ENCODE measurements at places on chromosomes 6 and 20.

- H3K4me1 ChIP-seq, result no peaks in the 10 kb centered on the region
- no peaks in the 10 kb centered on the region for H3K36me3 ChIP-seq
- H3K27me3 ChIP-seq, result no peaks in the 10 kb centered on the region
- no peak overlapping the region for H3K4me3 ChIP-seq
- no peak for DNase-seq
These were observed 35.3 kb upstream of the APCDD1L start for GRCh38 chr20:58550275-58551059.

- no peak overlapping the region for H3K4me3 ChIP-seq
- H3K4me1 ChIP-seq, result no peaks in the 10 kb centered on the region
- H3K36me3 ChIP-seq, result no peaks in the 10 kb centered on the region
- no peak overlapping the region for H3K27ac ChIP-seq
- no peaks in the 10 kb centered on the region for H3K27me3 ChIP-seq
These were observed 246.8 kb upstream of the EXOC2 start for GRCh38 chr6:939526-940252.

DNA sequence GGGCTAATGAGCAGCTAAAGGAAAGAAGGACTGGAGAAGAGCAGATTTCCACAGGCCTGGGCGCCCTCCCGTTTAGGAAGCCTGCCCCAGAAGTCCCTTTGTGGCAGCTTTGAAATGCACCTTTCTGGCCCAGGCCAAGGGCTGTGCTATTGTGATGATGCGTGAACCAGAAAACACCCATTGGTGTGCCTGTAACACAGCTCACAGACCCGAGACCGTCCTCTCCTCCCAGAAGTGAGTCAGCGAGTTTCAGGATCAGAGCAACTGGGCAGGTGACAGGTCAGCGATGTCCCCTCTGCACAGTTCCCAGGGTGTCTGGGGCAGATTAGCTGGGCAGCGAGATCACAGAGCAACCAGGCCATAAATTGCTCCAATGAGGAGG is 71.9 kb upstream of the SULF2 start:
- peaks cover 13% of the 10 kb centered on the region for H3K4me1 ChIP-seq
- H3K36me3 ChIP-seq, result no peaks in the 10 kb centered on the region
- H3K27me3 ChIP-seq, result peaks cover 10% of the 10 kb centered on the region
- peak overlapping the region; percentile 20 for H3K27ac ChIP-seq
- no peak overlapping the region for H3K4me3 ChIP-seq

DNA sequence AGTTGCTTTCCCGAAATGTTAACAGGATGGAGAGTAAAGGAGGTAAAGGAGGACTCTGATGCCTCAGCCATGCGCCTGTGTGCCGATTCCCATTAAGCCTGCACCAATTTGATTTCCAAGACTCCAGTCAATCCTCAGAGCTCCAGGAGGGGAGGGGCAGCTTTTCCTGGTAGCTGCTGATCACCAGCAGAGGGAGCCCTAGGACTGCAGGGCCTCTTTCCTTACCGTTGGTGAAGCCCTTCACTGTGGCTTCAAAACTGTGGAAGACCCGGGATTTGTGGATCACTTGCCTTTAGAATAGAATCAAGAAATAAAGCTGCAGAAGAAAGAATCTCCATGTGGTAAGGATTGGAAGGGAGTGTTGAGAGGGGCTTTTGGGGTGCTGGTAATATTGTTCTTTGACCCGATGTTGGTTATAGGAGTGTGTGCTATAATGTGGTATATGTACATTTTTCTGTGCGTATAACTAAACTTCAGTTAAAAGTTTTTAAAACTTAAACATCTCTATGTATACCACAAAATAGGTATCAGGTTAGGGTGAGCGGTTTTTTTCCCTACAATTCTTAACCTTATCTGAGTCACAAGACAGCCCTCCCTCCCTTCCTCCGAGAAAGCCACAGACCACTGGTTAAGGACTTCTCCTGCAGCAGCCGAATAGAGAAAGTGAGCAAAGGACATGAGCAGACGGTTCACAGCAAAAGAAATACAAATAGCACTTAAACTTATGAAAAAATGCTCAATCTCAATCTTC is 6.9 kb upstream of the OSER1 start:
- H3K4me3 ChIP-seq, result no peak overlapping the region
- peaks cover 11% of the 10 kb centered on the region for H3K4me1 ChIP-seq
- H3K36me3 ChIP-seq, result no peaks in the 10 kb centered on the region
- H3K27me3 ChIP-seq, result no peaks in the 10 kb centered on the region

DNA sequence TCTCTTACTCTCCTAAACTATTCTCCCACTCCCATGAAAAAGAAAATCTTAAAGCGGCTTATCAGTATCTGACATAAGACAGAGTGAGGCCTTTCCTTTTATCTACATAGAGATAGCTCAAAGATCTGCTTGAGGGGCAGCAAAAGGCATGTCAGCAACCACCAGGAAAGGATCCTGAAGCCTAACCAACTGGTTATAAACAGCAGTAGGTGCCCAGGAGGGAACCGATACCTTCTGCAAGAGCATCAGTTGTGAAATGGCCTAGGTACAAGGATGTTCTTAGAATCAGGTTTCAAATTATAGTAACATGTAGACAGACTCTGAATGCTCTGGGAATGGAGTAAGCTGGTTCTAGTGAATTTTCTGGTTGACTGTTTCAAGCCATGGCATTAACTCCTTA is 21.4 kb downstream of the JARID2 start:
- no peak overlapping the region for H3K4me3 ChIP-seq
- no peak overlapping the region for H3K27ac ChIP-seq
- no peaks in the 10 kb centered on the region for H3K36me3 ChIP-seq
- H3K4me1 ChIP-seq, result peaks cover 63% of the 10 kb centered on the region
- no peak for DNase-seq

GRCh38 chr6:119379809-119380208 is 30.2 kb upstream of the MAN1A1 start:
- H3K27ac ChIP-seq, result no peak overlapping the region
- H3K4me1 ChIP-seq, result no peaks in the 10 kb centered on the region
- no peak for DNase-seq
- H3K4me3 ChIP-seq, result no peak overlapping the region
- H3K36me3 ChIP-seq, result no peaks in the 10 kb centered on the region

- H3K4me3 ChIP-seq, result no peak overlapping the region
- H3K4me1 ChIP-seq, result no peaks in the 10 kb centered on the region
- H3K36me3 ChIP-seq, result no peaks in the 10 kb centered on the region
- no peaks in the 10 kb centered on the region for H3K27me3 ChIP-seq
- no peak overlapping the region for H3K27ac ChIP-seq
These were observed 1241.1 kb upstream of the EYS start for GRCh38 chr6:66948106-66948505.

- H3K4me1 ChIP-seq, result no peaks in the 10 kb centered on the region
- H3K27ac ChIP-seq, result no peak overlapping the region
- no peak for DNase-seq
- H3K36me3 ChIP-seq, result no peaks in the 10 kb centered on the region
These were observed 974.0 kb upstream of the GJE1 start for GRCh38 chr6:141158740-141159139.

GRCh38 chr6:75551367-75551952 is 50.2 kb upstream of the SENP6 start:
- no peak overlapping the region for H3K27ac ChIP-seq
- H3K4me1 ChIP-seq, result no peaks in the 10 kb centered on the region
- no peak overlapping the region for H3K4me3 ChIP-seq
- DNase-seq, result no peak

- no peak overlapping the region for H3K27ac ChIP-seq
- DNase-seq, result no peak
- H3K4me1 ChIP-seq, result no peaks in the 10 kb centered on the region
These were observed 508.4 kb downstream of the HDGFL1 start for GRCh38 chr6:23077772-23078171.

DNA sequence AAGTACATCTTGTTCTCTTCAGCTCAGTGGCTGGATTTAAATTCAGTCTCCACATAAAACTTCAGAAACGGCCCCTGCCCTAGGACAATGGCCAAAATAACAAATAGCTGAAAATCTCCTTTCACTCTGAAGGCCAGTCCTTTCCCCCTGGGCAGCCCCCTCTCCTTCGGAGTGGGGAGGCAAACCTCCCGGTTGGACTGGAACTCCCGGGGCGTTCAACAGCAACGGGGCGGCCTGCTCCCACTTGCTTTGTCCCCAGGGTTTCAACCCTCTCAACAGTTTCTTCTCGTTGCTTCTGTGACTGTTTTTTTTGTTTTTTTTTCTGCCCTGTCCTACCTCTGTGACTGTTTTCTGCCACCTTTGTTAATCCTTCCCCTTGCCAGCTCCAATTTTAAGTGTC is 102.6 kb upstream of the DUSP22 start:
- no peak overlapping the region for H3K4me3 ChIP-seq
- no peak for DNase-seq
- no peaks in the 10 kb centered on the region for H3K4me1 ChIP-seq

- no peak for DNase-seq
- H3K4me3 ChIP-seq, result no peak overlapping the region
- H3K36me3 ChIP-seq, result no peaks in the 10 kb centered on the region
- no peak overlapping the region for H3K27ac ChIP-seq
- H3K4me1 ChIP-seq, result peaks cover 3% of the 10 kb centered on the region
These were observed 66.6 kb downstream of the EZR start for GRCh38 chr6:158752613-158753012.

- H3K36me3 ChIP-seq, result no peaks in the 10 kb centered on the region
- H3K27me3 ChIP-seq, result no peaks in the 10 kb centered on the region
- H3K4me1 ChIP-seq, result no peaks in the 10 kb centered on the region
- H3K27ac ChIP-seq, result no peak overlapping the region
- DNase-seq, result no peak
- H3K4me3 ChIP-seq, result no peak overlapping the region
These were observed 8.7 kb downstream of the HLA-DPA1 start for GRCh38 chr6:33064723-33065122.

- no peak overlapping the region for H3K27ac ChIP-seq
- no peaks in the 10 kb centered on the region for H3K27me3 ChIP-seq
- no peak overlapping the region for H3K4me3 ChIP-seq
These were observed 31.3 kb downstream of the TTI1 start for GRCh38 chr20:38001981-38002380.

GRCh38 chr20:40687384-40688128 is 1.5 kb downstream of the MAFB start:
- H3K27ac ChIP-seq, result no peak overlapping the region
- no peaks in the 10 kb centered on the region for H3K36me3 ChIP-seq
- peak; percentile 56 for DNase-seq
- H3K27me3 ChIP-seq, result peaks cover 86% of the 10 kb centered on the region

GRCh38 chr6:8137529-8137939 is 35.2 kb upstream of the EEF1E1 start:
- H3K27me3 ChIP-seq, result no peaks in the 10 kb centered on the region
- no peaks in the 10 kb centered on the region for H3K36me3 ChIP-seq
- DNase-seq, result no peak
- peaks cover 3% of the 10 kb centered on the region for H3K4me1 ChIP-seq
- no peak overlapping the region for H3K4me3 ChIP-seq

DNA sequence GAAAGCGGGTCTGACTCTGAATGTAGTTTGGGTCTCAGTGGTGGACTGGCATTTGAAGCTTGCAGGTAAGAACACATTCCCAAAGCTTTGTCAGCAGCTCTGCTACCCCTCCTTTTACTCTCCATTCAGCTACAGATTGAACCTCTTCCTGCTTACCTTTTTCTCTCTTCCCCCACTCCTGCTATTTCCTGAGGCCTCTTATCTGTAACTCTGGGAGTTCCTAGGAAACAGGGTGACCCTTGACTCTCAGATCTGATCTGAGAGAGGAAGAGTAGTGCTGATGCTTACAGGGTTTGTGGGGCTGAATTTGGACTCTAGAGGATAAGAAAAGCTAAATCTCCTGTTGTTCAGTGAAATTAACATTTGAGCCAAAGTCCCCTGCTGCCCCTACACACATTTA is 21.4 kb downstream of the BRPF3 start:
- peaks cover 99% of the 10 kb centered on the region for H3K36me3 ChIP-seq
- peak overlapping the region; percentile 48 for H3K4me3 ChIP-seq
- no peaks in the 10 kb centered on the region for H3K4me1 ChIP-seq
- H3K27me3 ChIP-seq, result no peaks in the 10 kb centered on the region

DNA sequence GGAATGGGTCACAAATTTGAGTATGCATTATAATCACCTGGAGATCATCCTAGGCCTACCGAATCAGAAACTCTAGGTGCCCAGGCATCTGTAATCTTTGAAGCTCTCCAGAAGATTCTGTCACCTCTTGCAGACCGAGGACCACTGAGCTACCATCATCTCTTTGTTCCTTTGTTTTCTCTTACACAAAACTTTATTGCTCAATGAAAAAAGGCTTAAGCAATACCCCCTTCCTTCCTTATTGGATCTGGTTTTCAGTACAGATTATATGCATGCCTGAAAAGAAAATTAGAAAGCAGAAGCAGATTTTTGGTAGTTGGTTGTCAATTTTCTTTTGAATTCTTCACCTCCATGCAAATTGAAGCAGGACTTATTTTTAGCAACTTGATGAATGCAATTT is 31.3 kb downstream of the STX11 start:
- no peaks in the 10 kb centered on the region for H3K36me3 ChIP-seq
- no peaks in the 10 kb centered on the region for H3K4me1 ChIP-seq
- H3K27ac ChIP-seq, result no peak overlapping the region
- DNase-seq, result no peak

GRCh38 chr6:3612341-3613041 is 139.0 kb downstream of the PXDC1 start:
- H3K36me3 ChIP-seq, result no peaks in the 10 kb centered on the region
- no peak overlapping the region for H3K27ac ChIP-seq
- no peaks in the 10 kb centered on the region for H3K27me3 ChIP-seq
- H3K4me3 ChIP-seq, result no peak overlapping the region
- no peak for DNase-seq

Measured in neuronal stem cell (in vitro differentiated cells).